Activated T-cell treated with anti-CD3 and anti-CD28 coated beads for 1 hour (primary cell): ENCODE measurements at places on chromosomes 7 and 10.

GRCh38 chr7:134814730-134815364 lies 35.4 kb downstream of the CALD1 start:
- no peak for DNase-seq

GRCh38 chr7:108589199-108589598 lies 19.5 kb downstream of the DNAJB9 start:
- no peak for DNase-seq

GRCh38 chr10:89916468-89917215 lies 215.3 kb downstream of the KIF20B start:
- DNase-seq = no peak

DNA sequence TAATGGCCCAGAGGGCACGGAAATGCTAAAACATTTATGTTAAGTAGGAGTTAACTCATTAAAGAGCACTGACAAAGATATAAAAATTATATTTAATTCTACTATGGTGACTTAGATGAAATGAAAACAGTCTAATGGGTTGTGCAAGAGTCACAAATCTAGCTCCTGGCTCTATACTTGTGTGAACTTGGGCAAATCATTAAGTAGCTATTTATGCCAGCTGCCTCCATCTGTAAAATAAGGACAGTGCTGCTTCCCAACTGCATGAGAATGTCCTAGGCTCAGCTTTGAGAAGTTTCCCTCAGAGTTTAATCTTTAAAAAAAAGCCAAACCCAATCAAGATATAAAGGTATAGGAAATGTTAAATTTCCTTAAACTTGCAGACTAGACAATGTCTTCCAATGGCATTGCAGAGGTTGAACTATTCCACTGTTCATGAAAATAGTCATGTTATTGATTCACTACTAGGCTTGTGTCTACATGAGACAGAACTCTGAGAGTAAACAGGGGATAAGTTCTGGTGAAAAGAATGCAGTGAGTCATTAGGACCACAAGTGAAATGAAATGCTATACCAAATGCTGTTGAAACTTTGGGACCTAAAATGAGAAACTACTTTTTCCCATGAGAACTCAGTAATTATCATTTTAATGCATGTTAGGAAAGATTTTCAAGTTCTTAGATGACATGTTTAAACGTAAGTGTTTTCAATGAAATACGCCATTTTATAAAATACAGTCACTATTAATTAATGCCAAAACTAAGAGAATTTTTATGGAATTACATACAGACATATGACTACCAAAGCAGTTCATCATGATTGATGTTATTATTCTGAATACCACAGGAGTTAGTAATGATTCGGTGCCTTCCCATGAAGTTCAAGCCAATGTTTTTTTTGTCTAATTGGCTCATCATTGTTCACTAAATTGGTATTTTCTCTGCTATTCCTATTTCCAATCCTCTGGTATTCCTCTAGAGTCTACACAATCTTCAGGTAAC lies 84.2 kb downstream of the CDK6 start:
- no peak for DNase-seq

GRCh38 chr7:148615085-148615730 lies 24.6 kb downstream of the C7orf33 start:
- DNase-seq = no peak

- DNase-seq = no peak
Observed at GRCh38 chr7:44194069-44194468, 4.8 kb upstream of the GCK start.

GRCh38 chr10:131204406-131205152 lies 106.9 kb downstream of the TCERG1L start:
- DNase-seq = no peak

DNA sequence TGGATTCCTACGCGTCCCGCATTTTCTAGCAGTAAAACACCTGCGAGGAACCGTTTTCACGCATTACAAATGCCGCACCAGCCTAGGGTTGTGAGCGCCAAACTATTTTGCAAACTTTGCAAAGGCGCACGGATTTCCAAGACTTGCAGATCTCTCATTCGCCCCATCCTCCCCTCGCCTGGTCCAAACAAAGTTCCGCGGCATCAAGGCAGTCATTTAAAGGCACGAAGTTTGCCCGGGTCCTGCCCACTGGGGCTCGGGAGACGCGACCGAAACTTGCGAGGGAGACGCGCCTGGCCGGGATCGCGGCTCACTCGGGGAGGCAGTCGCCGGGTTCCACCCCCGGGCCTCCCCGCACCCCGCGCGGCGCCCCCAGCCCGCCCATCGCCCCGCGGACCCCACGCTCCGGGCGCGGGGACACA lies 613 bp downstream of the USP6NL start:
- DNase-seq = no peak

GRCh38 chr10:6498771-6499170 lies 81.3 kb downstream of the PRKCQ start:
- DNase-seq = no peak

GRCh38 chr7:151009327-151010036 lies 14.8 kb downstream of the ATG9B start:
- no peak for DNase-seq

GRCh38 chr7:73560109-73560835 lies 2.8 kb upstream of the BCL7B start:
- DNase-seq = no peak

DNA sequence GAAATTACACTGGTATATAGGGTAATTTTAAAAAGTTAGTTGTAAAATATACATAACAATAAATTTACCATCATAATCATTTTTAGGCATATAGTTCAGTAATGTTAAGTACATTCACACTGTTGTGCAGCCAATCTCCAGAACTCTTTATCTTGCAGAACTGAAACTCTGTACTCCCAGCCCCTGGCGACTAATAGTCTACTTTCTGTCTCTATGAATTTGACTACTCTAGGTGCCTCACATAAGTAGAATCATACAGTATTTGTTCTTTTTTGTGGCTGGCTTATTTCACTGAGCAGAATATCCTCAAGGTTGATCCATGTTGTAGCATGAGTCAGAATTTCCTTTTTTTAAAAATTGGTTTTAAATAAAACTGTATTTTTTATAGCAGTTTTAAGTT lies 41.4 kb downstream of the NRF1 start:
- no peak for DNase-seq

GRCh38 chr10:129193148-129193547 lies 273.9 kb upstream of the MGMT start:
- no peak for DNase-seq

DNA sequence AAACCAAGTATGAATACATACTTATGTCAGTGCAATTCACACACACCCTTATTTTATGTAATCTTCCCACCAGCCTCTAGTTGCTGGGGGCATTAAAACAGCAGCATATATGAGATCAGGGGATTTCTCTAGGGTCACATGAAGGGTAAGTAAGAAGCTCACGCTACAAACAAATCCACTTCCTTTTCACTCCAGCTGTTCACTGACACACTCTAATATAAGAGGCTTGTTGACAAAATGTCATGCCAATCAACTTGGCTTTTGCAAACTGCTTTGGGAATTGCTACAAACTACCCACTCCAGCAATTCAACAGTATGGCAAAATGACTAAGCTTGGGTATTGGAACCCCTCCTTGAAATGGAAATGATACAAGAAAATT lies 10.3 kb downstream of the FAM3C start:
- DNase-seq = no peak

GRCh38 chr10:11759347-11759746 lies 17.2 kb downstream of the ECHDC3 start:
- DNase-seq = no peak

DNA sequence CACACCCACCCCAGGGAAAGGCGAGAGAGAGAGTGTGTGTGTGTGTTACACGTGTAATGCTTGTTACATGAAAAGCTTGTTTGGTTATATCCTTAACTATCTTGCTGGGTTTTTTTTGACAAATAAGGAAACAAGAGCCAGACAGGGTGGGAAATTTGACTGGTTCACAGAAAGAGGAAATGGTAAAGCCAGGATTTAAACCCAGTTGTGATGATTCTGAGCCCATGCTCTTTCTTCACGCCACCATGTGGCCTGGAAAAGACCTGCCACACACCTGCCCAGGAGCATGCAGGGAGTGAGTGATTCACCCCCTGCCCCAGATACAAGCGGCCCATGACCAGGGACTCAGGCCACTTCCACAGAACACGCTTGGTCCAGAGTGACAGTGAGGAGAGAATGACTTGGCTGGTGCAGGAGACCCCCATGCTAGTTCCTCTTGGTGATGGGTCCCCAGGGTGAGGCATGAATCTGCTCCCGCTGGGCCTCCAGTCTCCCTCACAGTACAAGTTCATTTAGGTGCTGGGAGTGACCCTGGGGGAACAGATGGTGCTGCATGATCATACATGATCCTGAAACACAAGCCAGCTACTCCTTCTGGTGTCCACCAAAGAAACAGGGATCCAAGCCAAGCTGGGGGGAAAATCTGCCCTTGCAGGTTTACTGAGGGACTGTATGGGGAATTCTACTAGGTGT lies 21.0 kb upstream of the EIF5AL1 start:
- no peak for DNase-seq

DNA sequence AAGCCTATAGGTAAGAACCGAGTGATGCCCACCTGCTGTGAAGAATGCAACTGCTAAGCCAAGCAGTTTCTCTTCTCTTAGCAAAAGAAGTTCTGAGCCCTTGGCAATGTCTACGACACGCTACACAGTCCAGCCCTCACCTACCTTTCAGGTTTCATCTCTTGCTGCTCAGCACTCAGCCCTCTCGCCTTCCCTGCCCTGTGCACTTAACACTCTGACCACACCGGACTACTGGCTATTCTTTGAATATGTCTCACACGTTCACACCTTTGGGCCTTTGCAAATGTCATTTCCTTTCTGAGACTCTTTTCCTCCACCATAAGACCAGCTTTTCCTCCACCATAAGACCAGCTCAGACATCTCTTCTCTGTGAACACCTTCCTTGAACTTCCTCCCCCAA lies 67.0 kb upstream of the ITGB1 start:
- DNase-seq = no peak

- DNase-seq = peak; percentile 73
Observed at GRCh38 chr10:101214446-101215396, 14.5 kb downstream of the LBX1 start.

DNA sequence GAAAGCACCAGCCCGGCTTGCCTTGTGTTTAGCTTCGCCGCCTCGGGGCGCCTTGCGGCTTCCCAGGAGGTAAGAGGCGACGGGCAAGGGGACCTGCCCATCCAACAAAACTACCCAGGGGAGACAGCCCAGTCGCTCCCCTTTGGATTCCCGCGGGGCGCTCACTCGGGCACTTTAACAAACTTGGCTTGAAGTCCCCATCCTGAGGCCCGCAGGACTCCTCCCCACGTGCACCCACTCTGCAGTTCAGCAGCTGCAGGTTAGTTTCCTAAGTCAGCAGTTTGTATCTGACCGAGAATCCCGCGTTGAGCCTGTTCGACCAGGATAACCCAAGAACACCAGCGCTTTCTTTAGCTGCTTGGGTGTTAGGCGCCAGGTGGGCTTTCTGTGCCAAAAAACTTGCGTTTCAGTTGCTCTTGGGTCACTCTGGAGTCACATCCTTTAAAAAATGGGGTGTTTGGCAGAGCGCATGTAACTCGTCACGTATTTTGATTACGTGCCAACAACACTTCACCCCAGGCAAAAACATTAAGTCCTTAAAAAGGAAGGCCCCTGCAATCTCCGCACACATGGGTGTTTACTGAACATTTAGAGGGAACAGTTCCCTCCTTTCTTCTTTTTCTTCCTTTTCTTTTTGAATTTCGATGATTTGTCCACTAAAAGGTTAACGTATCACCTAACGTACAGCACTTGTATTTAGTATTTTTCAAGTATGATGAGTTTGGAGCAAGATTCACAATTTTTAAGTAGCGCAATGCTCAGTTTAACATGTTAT lies 876 bp downstream of the DNAH11 start:
- DNase-seq = no peak

GRCh38 chr10:48509974-48510692 lies 94.7 kb downstream of the ARHGAP22 start:
- DNase-seq = no peak

DNA sequence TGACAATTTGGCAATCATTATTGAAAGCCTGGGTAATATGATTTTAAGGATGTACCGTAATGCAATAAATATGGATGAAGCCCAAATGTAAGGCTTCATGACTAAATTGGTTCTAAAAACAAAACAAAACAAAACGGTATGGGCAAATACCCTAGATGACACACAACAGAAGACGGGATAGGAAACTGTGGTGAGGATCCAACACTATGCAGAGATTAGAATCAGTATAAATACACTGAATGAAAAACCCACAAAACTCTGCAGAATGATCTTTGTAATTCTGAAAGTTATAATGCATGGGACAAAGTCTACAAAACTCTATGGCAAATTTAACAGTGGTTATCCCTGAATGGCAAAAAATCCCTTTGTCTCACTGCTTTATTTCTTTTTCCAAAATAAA lies 57.6 kb downstream of the MALSU1 start:
- DNase-seq = no peak

DNA sequence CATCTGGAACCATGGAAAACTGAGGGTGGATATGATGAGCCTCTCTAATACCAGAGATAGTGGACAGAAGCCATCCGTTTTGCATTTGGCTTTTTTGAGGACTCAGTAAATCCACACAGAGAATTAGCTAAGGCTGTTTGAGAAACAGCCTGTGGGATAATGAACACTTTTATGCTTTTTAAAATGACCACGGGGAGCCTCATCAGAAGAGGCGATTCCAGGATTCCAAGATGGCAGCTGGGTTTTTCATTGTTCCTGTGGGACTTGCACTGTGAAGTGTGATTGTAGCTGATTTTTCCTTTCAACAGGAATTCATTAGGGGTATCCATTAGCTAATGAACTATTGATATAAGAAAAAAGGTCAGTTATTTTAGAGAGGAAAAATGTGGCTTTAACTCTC lies 353.2 kb downstream of the AUTS2 start:
- DNase-seq = no peak

DNA sequence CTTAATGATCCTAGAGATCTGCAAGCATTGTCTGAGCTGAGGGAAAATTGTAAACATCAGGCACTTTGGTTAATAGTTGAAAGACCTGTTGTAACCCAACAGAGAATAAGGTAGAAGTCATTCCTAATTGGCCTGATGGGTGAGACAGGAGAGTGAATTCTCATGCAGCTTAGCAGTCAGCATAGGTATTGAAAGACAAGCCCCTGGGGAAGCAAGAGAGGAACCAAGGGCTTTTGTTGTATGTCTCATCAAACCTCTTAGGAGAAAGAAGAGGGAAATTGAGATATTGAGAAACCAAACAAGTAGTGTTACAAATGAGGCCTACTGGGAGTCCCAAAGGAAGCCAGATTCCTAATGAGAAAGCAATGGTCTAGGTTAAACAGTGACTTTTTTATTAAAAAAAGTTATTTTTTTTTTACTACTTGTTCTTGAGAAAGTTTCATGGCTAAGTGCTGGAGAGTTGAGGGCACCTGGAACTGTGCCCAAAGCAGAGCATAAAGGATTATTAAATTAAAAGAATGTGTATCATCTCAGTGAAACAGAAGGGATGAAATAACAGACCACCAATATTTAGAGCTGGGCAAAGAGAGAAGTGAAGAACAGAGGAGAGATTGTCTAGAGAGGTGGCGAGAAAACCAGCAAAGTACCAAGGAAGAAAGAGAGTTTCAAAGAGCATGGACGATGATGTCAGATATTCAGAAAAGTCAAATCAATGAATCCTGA lies 168.9 kb downstream of the CDK14 start:
- DNase-seq = no peak

- DNase-seq = no peak
Observed at GRCh38 chr10:105509517-105509916, 868.4 kb downstream of the SORCS3 start.

- no peak for DNase-seq
Observed at GRCh38 chr10:17981766-17982380, 30.2 kb downstream of the SLC39A12 start.
